ENCODE measurements at places on chromosomes 1 and 21. TPM values are rescaled to one million over a fixed set of nuclear protein-coding genes. Genes with fewer than 3 reads are reported as not detected.

The NR1I3 gene
- total RNA-seq, result not detected

The SPATA21 gene
- not detected for total RNA-seq

The E2F2 gene
- total RNA-seq, result 1.2 TPM

The FAM177B gene
- total RNA-seq, result not detected

The KCNN3 gene
- total RNA-seq, result not detected

The LENEP gene
- not detected for total RNA-seq

The TYW3 gene
- total RNA-seq, result 13.9 TPM

The CLCN6 gene
- total RNA-seq, result 5.4 TPM

The SPATA1 gene
- not detected for total RNA-seq

The NOS1AP gene
- total RNA-seq, result not detected

The MEX3A gene
- 0.22 TPM for total RNA-seq

The TTC3 gene
- total RNA-seq, result 244 TPM

The ACADM gene
- 29.5 TPM for total RNA-seq

The MED8 gene
- 53.5 TPM for total RNA-seq

The C1orf116 gene
- not detected for total RNA-seq

The NUAK2 gene
- 4.4 TPM for total RNA-seq

The ZSWIM5 gene
- total RNA-seq, result 1.1 TPM

The MROH9 gene
- total RNA-seq, result not detected

The KRTAP11-1 gene
- not detected for total RNA-seq

The SIK1 gene
- total RNA-seq, result under 0.01 TPM

Measured in GM23248 (cell line).